ENCODE measurements at places on chromosomes 16 and 17.

DNA sequence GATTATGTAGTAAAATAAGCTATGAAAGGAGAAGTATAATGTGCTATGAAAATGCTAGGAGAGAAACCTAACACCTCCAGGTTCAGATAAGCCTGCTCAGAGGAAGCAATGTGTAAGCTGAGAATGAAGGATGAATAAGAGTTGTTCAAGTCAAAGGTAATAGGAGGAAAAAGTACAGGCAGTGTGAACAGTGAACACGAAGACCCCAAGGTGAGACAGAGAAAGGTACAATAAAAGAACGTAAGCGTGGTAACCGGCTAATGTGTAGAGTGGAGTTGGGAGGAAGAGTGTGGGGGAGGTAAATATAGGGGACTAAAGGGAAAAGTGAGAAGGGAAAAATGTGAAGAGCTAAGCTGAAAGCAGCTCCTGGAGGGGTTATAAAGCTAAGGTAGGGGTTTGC, 74.2 kb downstream of the TTC19 start:
- DNase-seq: no peak

DNA sequence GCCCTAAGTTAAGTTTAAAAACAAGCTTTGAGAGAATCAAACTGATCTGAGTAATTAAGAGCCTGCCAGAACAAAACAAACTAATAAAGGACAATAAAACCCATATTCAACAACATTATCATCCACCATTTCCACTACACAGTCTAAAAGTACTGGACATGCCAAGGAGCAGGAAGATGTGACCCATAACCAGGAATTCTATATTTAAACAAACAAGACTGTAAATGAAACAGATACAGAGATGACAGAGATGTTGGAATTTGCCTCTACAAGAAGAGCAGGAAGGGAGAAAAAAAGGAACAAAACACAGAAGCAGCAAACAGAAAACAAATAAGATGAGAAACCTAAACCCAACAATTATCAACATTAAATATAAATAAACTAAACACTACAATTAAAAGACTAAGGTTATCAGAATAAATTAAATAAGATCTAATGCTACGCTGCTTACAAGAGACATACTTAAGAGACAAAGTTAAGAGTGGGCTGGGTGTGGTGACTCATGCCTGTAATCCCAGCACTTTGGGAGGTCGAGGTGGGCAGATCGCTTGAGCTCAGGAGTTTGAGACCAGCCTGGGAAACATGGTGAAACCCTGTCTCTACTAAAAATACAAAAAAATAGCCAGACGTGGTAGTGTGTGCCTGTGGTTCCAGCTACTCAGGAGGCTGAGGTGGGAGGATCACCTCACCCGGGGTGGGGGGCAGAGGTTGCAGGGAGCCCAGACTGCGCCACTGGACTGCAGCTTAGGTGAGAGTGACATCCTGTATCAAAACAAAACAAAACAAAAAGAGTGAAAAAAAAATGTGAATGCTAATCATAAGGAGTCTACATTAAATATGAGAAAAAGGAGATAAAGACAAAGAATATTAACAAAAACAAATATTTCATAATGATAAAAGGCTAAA, 50.6 kb downstream of the CREBBP start:
- no peak for DNase-seq

DNA sequence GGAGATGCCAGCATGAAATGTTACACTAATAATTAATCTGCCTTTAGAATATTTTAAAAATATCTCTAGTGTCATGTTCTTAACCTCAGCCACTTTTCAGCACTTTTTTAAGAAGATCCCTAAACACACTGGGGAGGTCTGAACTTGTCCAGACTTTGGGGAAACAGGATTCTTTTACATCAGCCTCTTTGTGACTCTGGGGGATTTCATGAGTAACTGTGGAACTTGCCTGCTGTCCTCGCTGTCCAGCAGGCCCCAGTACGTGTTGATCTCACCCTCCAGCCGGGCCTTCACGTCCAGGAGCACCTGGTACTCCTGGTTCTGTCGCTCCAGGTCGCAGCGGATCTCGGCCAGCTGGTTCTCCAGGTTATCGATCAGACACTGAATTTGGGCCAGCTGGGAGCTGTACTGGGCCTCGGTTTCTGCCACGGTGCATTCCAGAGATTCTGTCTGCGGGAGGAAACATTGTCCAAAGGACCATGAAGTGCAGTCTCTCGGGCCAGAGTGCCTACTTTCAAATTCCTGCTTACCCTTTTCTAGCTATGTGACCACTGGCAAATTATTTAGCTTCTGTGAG, 5.5 kb downstream of the KRT40 start:
- DNase-seq: no peak

GRCh38 chr16:15610369-15610871, 32.5 kb downstream of the MARF1 start:
- DNase-seq: no peak

- DNase-seq: no peak
Observed at GRCh38 chr17:66275651-66276050, 26.8 kb upstream of the PRKCA start.

GRCh38 chr16:86227801-86228200, 282.5 kb upstream of the FOXF1 start:
- no peak for DNase-seq

DNA sequence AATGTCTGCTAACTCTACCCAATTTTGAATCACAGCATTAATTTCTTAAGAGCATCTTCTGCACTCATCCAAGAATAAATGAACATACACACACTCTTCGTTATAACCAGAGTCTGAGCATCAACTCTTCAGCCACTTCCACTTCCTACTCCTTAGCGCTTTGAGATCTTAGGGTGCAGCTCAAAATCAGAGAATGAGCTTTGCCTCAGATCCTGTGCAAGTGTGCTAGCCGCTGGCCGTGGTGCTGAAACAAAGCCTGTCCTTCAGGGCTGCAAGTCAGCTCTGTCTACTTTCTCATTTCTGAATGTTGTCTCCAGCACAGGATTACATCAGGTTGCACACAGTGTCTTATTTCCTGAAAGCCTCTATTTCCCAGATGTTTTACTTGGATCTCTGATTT, 165.4 kb downstream of the AIPL1 start:
- DNase-seq: peak; percentile 1

GRCh38 chr17:29207975-29208374, 27.8 kb upstream of the MYO18A start:
- no peak for DNase-seq

- no peak for DNase-seq
Observed at GRCh38 chr17:29588562-29589411, 661 bp downstream of the GIT1 start.

DNA sequence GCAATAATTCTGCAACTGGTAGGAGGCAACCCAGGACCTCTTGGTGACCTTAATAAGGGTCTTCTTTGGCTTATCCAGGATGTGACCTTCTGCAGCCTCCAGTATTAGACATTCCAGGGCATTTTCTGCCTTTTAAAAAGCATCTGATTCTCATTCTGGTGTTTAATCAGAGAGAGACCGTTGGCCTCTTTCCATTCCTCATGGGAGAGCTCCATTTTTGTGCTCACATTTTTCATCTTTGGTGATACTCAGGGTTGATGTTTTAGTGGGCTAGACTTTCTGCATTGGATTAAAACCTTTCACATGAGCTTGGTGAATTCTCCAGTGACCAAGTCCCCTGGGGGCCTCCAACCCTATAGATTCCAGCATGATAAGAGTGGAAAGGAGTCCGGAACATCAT, 150.2 kb upstream of the CACNG5 start:
- no peak for DNase-seq

DNA sequence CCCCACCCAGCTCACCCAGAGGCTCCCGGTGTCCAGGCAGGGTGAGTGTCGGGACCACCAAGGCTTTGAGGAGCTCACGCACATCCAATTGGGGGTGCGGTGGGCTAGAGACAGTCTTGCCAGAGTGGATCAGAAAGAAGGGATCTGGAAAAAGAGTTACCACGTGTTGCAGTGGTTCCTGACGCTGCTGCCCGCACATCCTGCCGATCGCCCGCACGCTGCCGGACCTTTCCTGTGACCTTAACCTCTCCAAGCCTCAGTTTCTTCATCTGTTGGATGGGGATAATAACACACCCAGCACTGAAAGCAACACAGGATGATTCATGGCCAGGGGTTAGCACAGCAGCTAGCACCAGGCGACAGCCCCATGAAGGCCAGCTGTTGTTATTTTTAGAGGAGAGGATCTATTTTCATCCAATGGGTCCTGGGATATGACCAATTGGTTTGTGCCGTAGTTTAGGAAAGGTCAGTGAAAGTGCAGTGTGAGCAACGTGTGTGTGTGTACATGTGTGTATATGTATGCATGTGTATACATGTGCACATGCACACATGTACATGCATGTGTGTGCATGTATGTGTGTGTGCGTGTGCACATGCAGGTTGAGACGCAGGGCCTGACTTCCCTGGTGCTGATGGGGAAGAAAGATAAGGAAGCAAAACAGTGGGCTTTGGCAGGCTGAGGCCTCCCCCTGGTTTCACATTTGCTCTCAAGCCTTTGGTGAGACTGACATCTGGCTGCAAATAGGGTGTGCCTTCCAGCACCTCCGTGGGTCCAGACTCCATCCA, 2.5 kb downstream of the ITGAX start:
- no peak for DNase-seq

DNA sequence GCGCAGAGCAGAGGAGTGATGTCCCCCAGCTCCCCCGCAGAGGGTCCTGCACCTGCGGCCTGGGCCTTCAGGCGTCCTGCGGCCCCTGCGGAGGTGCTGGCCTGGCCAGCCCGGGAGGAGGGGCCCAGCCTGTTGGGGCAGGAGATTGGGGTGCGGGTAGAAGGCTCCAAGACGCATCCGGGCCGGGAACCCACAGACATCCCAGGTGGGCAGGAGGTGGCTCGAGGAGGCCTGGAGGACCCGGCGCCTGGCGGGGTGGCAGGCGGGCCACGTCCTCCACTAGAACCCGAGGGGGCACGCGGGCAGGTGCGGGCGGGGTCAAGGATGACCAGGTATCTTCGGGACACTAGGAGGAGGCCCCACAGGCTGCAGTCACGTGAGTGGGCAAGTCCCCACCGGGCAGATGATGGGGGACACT, 647 bp upstream of the SECTM1 start:
- DNase-seq: no peak

- DNase-seq: no peak
Observed at GRCh38 chr17:67838538-67838937, 13.2 kb downstream of the BPTF start.

GRCh38 chr17:32693194-32693897, 183.6 kb downstream of the MYO1D start:
- DNase-seq: no peak

- peak; percentile 56 for DNase-seq
Observed at GRCh38 chr16:46789499-46790414, 41.2 kb downstream of the C16orf87 start.

DNA sequence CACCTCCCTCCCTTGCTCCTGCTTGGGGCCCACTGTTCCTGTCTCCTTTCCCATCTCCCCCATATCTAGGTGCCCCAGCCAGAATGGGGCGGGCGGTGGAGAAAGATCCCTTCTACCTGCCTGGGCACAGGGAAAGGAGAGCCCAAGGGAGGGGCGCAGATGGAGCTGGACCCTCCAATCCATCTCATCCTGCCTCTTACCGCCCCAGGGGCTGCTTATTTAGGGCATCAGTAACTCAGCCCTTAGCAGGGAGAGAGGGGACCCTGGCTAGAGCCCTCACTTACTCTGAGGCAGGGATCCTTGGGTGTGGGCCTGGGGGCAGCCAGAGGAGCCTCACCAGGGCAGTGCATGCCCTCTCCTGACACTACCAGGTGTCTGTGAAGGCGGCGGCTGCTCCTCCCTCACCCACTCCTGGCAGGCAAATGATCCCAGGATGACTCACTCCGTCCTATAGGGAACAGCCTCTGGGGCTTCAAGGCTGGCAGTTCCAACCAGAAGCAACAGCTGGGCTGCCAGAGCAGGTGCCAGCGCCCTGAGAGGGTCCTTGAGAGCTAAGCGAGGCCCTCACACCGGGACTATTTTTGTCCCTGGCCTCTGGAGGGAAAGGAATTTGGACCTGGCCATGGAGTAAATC, 16.3 kb upstream of the BCAR1 start:
- DNase-seq: no peak

GRCh38 chr16:30761427-30761927, 385 bp downstream of the CFAP119 start:
- no peak for DNase-seq

DNA sequence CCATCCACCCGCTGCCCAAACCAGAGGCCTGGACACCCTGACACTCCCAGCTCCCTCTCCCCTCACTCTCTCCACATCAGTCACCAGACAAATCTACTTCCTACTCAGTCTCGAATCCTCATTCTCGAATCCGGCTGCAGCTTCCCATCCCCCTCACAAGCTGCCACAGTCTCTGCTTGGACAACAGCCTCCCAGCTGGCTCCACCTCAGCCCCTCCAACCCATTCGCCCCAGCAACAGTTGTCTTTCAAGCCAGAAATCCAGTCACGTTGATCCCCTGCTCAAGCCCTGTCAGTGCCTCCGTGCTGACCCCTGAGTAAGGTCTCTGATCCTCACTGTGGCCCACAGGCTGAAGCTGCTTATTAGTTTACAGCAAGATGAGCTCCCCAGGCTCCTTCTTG, 44.2 kb upstream of the MTSS2 start:
- no peak for DNase-seq

DNA sequence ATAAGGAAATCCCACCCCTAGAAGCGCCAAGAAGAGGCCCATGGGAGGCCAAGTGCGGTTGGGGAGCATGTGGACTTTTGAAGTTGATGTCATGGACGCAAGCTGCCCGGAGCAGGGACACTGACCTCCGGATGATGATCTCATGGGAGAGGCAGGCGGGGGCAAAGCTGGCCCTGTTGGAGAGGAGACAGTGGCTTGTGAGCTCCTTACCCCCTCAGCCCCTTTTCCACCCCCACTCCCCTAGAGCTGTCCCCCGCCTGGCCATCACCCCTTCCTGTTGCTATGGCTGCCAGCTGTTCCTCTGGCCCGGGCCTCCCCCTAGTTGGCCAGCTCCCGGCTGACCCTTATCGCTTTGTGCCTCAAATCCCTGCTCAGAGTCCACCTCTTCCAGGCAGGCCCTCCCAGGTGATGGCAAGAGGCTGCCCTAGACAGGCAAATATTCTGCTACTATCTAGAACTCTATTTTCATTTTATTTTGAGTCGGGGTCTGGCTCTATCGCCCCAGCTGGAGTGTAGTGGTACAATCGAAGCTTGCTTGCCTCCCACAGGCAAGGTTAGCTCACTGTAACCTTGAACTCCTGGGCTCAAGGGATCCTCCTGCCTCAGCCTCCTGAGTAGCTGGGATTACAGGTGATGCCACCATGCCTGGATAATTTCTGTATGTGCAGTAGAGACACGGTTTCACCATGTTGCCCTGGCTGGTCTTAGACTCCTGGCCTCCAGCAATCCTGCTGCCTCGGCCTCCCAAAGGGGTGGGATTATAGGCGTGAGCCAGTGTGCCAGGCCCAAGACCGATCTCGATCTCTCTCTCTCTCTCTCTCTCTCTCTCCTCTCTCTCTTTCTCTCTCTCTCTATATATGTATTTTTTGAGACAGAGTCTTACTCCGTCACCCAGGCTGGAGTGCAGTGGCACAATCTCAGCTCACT, 6.6 kb downstream of the NOTUM start:
- no peak for DNase-seq
